ENCODE measurements at places on chromosomes 12 and 14. TPM values are rescaled to one million over a fixed set of nuclear protein-coding genes. Genes with fewer than 3 reads are reported as not detected.

CCDC175 gene
- total RNA-seq, result not detected

CLEC2A gene
- not detected for total RNA-seq

OASL gene
- 0.57 TPM for total RNA-seq

FAM90A1 gene
- under 0.01 TPM for total RNA-seq
